Activated CD4-positive, alpha-beta T cell treated with anti-CD3 and anti-CD28 coated beads, Interleukin-2, amount 50 U/mL, for 24 hours (primary cell): ENCODE measurements at places on chromosomes 1 and 21.

GRCh38 chr1:56655991-56656613 is 11.0 kb downstream of the PRKAA2 start:
- DNase-seq = no peak

DNA sequence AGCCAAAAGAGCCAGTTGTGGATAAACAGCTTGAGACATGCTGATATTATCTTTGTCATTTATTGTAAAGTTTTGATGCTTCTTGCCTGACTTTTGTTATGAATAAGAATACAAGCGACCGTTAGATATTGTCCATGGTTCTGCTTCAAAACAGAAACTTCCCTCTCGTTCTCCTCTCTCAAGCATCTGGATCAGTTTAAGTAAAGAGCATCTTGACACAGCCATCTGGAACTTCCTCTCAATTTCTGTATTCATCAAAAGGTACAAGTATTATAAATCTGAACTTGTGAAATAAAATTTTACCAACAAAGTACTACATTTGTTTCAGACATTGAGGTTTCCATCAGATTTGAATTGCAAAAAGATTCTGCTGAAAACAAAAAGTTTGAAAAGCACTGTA is 36.4 kb upstream of the CLDN14 start:
- no peak for DNase-seq

GRCh38 chr1:2055911-2056575 is 5.8 kb downstream of the PRKCZ start:
- no peak for DNase-seq

GRCh38 chr1:22045604-22046228 is 6.8 kb upstream of the CDC42 start:
- DNase-seq = no peak

- no peak for DNase-seq
Measured at GRCh38 chr1:50261951-50262350, 153.2 kb downstream of the ELAVL4 start.

DNA sequence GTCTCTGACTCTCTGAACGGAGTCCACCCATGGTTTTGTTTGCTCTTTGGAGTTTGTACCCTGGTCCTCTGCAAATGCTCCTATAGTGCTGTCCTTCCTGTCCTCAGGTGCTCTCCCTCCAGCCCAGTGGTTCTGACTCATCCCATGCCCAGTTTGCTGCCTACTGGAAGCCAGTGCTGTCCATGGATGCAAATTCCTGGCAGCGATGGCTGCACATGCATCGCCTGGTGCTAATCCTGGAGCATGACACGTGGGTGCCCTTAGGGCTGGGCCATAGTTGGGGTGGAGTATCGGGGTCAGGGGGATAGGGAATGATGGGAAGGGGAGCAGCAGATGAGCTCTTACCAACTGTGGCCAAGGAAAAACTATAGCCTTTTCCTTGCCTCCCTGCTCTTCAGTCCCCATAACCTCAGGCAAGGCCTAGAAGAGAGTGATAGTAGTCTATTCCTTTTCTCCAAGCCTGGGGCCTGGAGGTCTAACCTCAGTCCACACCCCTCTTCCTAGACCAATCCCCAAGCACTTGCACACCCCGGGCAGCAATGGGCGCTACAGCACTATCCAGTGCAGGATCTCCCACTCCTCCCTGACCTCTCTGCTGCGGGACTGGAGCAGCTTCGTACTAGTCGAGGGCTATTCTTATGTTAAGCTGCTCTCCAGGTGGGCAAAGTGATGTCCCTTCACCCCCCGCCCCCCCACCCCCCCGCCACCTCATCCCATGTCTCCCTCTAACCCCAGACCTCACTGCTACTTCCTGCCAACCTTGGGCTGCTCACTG is 31.6 kb downstream of the HYI start:
- DNase-seq = no peak

- DNase-seq = no peak
Measured at GRCh38 chr1:222329493-222330045, 218.3 kb downstream of the HHIPL2 start.

DNA sequence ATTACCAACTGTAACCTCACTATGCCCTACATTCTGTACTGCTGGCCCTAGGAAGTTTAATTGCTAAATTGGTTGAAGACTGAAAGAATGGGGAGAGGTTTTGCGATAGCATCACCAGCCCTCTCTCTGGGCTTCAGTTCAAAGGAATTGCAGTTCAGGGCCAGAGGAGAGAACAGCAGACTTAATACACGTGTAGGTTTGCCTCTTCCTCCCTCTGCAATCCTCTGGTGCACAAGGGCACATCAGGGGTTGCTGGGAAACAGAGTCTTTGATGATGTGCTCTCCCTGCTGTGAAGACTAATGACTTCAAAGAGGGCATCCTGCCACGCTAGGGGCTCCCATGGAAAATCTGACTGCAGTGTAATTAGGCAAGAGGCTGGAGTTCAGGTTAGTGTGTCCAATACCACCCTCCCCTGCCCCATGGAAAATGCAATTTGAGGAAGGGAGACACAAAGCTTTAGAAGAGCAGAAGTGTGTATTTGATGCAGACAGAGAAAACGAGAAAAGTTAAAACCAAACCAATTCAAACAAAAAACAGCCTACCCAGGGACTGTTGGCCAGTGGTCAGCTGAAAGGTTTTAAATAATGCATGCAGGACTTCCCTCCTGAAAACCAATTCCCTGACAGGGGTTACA is 167.9 kb downstream of the ASTN1 start:
- no peak for DNase-seq

DNA sequence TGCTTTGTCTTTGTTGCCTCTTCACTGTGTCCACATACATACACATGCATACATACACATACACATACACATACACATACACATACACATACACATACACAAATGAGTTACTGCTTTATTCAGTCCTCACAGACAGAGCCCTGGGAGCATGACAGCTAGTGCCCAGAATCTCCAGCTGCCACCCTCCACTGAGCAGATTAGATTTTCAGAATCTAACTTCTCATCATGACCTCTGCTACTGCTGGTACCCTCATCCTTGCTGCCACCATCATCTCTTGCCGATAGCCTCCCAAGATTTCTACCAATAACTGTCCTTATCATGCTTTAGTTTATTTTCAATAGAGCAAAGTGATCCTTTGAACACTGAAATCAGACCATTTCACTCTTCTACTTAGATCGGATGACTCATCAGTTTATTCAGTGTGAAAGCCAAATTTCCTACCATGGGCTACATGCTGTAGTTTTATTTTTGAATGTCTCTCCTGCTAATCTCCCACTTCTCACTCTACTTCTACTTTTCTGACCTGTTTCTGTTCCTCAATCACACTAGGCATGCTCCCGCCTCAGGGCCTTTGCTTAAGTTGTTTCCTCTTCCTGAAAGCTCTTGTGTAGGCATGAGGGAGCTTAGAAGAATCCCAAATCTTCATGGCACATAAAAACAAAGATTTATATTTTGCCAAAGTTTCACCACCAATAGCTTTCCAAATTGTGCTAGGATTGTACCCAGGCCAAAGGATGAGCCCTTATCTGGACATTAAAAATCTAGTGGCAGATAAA is 43.0 kb downstream of the ATP6V1G3 start:
- DNase-seq = no peak

- peak; percentile 17 for DNase-seq
Measured at GRCh38 chr1:39816415-39817090, 27.9 kb upstream of the BMP8B start.

DNA sequence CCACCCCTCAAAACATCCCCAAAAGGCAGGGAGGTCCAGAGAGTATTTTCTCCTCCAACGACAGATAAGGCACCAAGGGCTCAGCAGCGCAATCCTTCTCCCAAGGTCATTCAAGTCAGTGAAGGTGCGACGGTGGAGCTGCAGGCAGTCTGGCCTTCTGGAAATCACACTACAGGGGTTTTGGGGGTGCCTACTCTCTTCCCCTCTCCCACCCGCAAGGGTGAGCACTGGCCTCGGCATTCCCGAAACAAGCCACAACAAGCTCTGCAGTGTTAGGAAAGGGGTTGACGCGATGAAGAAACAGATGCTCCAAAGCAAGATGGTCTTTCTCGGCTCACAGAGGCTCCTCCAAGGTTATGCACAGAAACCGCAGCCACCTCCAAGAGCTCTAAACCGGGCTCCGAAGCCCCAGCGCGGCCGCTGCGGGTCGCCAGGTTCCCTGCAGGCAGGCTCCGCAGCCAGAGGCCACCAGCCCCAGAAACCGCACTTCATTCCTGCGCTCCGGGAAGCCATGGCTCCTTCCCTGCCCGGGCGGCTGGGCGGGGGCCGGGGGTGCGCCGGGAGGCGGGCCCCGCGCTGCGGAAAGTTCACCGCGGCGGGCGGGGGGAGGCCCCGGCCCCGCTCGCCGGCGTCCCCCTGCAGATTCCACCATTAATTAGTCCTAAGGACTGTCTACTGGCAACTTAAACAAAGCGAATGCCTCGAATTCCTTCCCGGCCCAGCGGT is 1.1 kb downstream of the LUZP1 start:
- DNase-seq = no peak

DNA sequence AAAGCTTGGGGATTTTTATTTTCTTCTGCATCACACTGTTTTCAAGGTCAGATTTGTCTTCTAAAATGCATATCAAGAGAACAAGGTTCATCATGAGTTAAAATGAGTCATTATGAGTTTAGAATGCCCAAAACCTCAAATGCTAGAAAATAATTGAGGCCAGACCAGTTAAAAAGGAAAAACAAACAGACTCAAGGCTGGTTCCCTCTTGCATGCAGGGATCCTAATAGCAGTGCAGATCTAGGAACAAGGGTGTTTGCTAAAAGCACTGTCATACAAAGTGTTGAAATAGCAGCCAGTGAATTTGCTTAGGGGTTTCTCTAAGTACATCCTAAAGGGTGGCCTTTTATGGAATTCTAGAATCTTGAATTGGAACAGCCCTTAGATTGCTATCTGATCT is 15.3 kb downstream of the BEND5 start:
- no peak for DNase-seq

GRCh38 chr1:903721-904271 is 19.9 kb upstream of the SAMD11 start:
- DNase-seq = no peak

- DNase-seq = no peak
Measured at GRCh38 chr1:221743416-221744208, 1.7 kb upstream of the DUSP10 start.

GRCh38 chr1:61299463-61299862 is 217.1 kb downstream of the NFIA start:
- no peak for DNase-seq

DNA sequence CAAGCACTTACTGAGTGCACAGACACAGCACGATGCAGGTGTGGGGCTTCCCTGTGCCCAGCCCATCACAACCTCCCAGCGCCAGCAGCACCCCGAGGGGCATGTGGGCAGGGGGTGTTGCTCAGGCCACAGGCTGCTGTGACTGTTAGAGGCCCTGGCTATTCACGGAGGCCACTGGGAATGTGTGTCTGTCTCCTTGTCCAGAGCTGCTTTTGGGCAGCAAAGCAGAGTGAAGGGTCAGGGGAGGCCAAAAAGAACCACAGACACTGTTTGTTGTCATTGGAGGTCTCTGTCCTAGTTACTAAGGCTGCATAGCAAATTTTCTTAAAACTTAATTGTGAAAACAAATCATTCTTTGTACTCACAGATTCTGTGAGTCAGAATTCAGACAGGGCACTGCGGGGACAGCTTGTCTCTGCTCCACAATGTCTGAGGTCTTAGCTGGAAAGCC is 49.6 kb downstream of the TNFRSF8 start:
- DNase-seq = no peak

DNA sequence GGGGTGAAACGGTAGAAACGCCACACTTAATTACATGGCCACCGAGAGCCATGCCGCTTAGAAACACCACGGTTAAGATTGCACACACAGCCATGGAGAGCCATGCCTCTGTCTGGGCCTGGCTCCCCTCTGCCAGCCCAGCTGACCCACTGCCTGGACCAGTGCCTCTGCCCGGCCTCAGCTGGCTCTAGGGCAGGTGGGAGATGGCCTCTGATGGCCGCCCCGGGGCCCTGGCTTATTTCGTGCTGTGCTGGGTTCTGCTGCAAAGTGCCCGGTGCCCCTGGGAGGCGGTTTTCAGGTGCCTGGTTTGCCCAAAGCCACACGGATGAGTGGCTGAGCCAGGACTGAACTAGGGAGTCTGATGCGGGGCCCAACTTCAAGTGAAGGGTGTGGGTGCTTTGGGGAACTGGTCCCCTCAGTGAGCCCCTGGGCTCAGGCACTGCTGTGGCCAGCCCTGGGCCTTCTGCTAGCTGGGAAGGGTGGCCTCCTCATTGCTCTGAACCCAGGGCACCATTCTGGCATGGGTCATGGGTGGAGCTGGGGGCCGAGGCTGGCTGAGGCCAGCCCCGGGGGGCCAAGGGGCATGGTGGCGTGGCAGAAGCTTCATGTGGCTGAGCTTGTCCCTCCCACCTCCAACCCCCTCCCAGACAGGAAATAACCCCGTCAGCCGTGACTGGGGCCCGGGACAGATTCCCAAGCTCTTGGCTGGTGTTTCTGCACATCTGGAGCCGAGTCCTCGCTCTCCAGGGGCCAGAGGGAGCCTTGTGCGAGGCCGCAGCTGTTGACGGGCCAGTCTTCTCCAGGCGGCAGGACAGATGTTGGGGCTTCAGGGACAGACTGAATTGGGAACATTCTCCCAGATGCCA is 1.9 kb upstream of the GPR153 start:
- DNase-seq = no peak

DNA sequence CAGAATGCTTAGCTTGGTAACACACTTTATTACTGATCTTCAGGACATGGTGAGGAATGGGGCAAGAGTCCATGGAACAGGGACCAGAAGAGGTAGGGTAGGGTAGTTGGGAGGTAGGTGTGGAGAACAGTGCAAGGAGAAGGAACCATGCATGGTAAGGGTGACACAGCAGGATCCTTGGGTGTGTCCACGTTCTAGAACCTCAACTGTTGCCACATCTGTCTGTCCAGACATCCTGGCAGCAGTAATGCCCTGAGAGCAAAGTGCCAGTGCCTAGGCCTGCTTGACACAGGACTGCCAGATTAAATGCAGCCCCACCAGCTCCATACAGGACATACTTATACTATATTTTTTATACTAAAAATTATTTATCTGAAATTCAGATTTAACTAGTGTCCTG is 13.9 kb downstream of the DMAP1 start:
- DNase-seq = no peak

GRCh38 chr1:152770411-152770810 is 4.5 kb upstream of the LCE1F start:
- no peak for DNase-seq

GRCh38 chr1:51313268-51313852 is 17.0 kb downstream of the TTC39A start:
- DNase-seq = no peak
